ENCODE measurements at places on chromosomes 5 and 9.
A peak's percentile ranks its signal among the peaks of the same experiment; 100 is the strongest.

- peak; percentile 52 for DNase-seq
These were observed 720 bp downstream of the NADK2 start for GRCh38 chr5:36240779-36241630.

GRCh38 chr5:112614285-112614684, 123.4 kb upstream of the APC start:
- DNase-seq: peak; percentile 74

GRCh38 chr5:181263633-181264032, 2.7 kb upstream of the TRIM52 start:
- no peak for DNase-seq

DNA sequence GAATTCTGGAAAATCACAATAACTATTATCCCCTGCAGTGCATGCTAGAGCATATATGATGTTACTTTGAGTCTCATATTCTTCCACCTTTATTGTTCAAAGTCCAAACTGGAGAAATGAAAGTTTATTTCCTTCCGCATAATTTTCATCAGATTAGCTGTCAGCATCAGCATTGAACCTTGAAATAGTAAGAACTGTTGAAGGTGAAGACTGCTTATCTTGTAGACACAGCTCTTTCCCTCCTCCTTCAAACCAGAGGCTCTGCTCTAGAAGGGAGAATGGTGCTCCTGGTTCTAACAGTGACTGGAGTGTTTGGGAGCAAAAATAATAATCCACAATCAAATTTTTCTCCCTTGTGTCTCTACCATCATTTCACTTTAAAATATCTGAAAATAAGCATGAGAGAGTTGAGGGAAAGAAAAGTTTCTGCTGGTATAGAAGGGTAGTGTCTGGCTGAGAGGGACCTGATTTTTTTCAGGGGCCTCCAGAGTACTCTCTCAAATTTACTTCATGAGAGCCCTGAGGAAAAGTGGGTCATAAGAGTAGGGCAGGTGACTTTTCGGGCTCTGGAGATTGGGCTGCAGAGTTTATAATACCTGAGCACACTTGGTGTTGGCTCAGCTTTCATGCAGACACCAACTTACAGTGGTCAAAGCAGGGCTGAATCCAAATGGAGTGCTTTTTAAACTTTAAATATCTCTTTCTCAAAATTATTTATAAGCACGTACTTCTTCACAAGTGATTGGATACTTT, 170.4 kb downstream of the ZDHHC21 start:
- DNase-seq: no peak

DNA sequence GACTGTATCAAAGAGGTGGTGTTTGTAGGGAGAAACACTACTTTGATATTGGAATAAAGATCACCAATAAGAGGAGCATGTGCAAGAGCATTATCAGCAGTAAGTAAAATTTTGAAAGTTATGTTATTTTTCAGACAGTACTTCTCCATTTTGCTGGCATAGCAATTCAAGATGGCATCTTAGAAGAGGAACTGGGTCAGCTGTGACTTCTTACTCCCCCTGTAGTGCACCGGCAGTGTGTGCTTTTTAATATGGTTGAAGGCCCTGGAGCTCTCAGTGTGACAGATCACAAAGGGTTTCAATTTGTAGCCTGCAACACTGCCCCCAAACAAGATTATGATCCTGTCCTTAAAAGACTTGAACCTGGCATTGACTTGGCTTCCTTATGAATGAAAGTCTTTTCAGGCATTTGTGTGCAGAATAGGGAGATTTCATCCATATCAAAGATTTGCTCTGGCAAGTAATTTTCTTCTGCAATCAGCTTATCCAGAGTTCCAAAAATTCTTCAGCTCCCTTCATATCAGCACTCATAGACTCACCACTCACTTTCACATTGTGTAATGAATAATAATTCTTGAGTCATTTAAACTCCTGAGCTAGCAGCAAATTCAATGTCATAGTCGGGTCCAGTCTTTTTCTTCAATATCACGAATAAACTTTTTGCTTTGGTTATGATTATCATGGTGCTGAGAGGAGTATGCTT, 105.7 kb upstream of the MAMDC2 start:
- no peak for DNase-seq

DNA sequence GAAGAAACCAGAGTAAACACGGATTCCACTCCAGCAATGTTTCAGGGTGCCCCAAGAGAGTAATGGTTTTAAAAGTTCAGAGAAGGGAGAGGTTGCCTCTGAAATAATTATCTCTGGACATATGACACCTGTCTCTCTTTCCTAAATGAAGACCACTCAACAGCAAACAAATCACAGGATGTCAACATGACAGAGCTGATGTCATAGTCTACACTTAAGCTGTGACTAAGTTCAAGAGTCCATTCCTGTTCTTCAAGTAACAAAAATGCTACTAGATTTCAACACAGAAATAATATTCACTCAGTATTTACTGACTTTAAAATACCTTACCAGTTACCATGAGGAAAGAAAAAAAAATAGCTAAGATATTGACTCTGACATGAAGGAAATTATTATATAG, 44.7 kb upstream of the SLC30A5 start:
- peak; percentile 53 for DNase-seq

- peak; percentile 34 for DNase-seq
These were observed 136.1 kb downstream of the PDE4D start for GRCh38 chr5:59757442-59757841.

DNA sequence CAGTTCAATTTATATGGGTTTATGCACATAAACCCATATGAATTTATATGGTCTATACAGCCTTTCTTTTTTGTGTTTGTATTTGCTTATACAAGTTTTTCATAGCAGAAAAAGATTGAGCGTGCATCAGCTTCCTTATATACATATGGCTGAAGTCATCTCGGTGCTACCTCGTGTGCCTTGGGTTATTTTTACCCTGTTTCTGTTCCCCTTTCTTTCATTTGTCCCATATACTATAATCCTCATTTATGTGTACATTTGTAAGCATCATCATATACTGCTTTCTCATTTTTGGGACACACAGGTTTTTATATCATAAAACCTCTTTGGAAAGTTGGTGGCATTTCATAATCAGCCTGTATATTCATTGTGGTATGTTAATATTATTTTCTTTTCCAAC, 107.8 kb upstream of the ADAMTSL1 start:
- no peak for DNase-seq

GRCh38 chr9:124032247-124032646, 20.7 kb downstream of the LHX2 start:
- no peak for DNase-seq

DNA sequence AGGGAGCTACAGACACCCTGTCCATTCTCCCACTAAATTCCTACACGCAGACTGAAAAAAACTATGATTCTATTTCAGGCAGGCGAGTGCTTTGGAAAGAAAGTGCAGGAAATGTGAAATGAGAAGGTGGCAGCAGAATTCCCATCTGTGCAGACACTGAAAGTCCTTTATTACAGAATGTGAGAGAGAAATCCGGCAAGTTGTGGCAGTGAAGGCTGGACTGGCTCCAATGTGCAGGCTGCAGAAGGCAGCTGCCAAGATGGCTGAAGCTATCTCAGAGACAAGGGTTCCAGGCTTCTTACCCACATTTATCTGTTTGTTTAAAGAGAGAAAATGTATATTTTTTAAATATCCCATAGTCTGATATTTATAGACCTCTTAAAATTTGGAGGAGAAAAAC, 161.8 kb upstream of the VLDLR start:
- DNase-seq: no peak

GRCh38 chr9:78218890-78219289, 17.0 kb upstream of the CEP78 start:
- peak; percentile 56 for DNase-seq

GRCh38 chr9:124220946-124221451, 36.8 kb upstream of the NEK6 start:
- DNase-seq: peak; percentile 56

DNA sequence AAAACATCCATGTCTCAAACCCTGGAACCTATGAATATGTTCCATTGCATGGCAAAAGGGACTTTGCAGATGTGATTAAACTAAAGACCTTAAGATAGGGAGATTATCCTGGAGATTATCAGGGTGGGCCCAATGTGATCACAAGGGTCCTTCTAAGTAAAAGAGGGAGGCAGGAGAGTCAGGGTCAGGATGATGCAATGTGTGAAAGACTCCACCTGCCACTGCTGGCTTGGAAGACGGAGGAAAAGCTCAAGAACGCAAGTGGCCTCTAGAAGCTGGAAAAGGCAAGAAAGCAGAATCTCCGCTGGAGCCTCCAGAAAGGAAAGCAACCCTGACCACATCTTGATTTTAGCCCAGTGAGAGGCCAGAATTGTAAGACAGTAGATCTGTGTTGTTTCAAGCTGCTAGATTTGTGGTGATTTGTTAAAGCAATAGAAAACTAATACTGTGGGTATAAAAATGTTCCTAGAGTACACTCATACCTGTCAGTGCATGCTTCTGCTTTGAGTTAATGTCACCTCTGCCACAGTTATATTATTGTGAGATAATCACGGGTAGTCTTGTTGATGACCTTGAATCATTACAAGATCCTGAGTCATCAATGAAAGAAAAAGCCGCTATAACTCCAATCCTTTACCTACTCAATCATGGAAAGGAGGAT, 93.5 kb upstream of the TNPO1 start:
- peak; percentile 40 for DNase-seq

GRCh38 chr5:137570070-137570469, 70.9 kb upstream of the SPOCK1 start:
- no peak for DNase-seq

Data from epithelial cell of esophagus (primary cell).